ENCODE measurements at places on chromosomes 1 and 21.

GRCh38 chr21:31135531-31136184, 97.4 kb upstream of the KRTAP19-8 start:
- no peak for DNase-seq

- no peak for DNase-seq
These were observed 4.1 kb downstream of the CROCC start for GRCh38 chr1:16925635-16926490.

GRCh38 chr21:42454786-42455185, 41.2 kb downstream of the RSPH1 start:
- DNase-seq, result no peak

- no peak for DNase-seq
These were observed 1186.6 kb downstream of the MRPL39 start for GRCh38 chr21:24420689-24421088.
